ENCODE measurements at places on chromosomes 11 and 22. TPM values are rescaled to one million over a fixed set of nuclear protein-coding genes. Genes with fewer than 3 reads are reported as not detected.

The CREB3L1 gene
- total RNA-seq = 3.1 TPM

GRCh38 chr22:45166932-45167331 is 3.2 kb downstream of the NUP50 start:
- H3K27ac ChIP-seq = no peak overlapping the region
- H3K36me3 ChIP-seq = peaks cover 43% of the 10 kb centered on the region
- H3K4me3 ChIP-seq = no peak overlapping the region
- DNase-seq = peak; percentile 46

- no peaks in the 10 kb centered on the region for H3K4me1 ChIP-seq
- no peak overlapping the region for H3K27ac ChIP-seq
- no peaks in the 10 kb centered on the region for H3K27me3 ChIP-seq
- DNase-seq = no peak
- H3K4me3 ChIP-seq = no peak overlapping the region
These were observed 244.1 kb upstream of the API5 start for GRCh38 chr11:43067681-43068080.

DNA sequence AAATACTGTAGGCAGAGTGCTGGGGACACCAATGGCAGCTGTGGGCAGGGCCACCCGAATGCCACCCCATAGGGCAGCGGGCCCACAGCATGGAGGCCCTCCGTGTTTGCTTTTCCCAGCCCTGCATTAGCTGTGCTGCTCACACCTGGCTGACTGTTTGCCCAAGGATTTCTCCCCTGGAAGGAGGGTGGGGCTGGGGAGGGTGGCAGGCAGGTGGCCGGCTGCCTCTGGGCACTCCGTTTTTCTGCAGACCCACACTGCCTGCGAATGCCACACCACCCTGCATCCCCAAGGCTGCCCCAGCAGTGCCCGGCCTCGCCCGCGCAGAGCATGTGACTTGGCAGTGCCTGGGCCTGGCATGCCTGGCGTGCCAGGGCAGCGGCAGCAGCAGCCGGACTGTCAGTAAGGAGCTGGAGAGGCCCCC is 19.6 kb downstream of the DAGLA start:
- H3K4me3 ChIP-seq = peak overlapping the region; percentile 16
- H3K4me1 ChIP-seq = peaks cover 73% of the 10 kb centered on the region
- H3K36me3 ChIP-seq = no peaks in the 10 kb centered on the region
- peak; percentile 93 for DNase-seq

- H3K4me1 ChIP-seq = no peaks in the 10 kb centered on the region
- no peaks in the 10 kb centered on the region for H3K27me3 ChIP-seq
- DNase-seq = no peak
- H3K4me3 ChIP-seq = no peak overlapping the region
These were observed 445.9 kb upstream of the ANO3 start for GRCh38 chr11:25886036-25886435.

The GAL3ST3 gene
- total RNA-seq = not detected

The SNX32 gene
- not detected for total RNA-seq

- DNase-seq = no peak
- H3K27me3 ChIP-seq = no peaks in the 10 kb centered on the region
- no peak overlapping the region for H3K27ac ChIP-seq
- no peak overlapping the region for H3K4me3 ChIP-seq
- H3K4me1 ChIP-seq = peaks cover 17% of the 10 kb centered on the region
- no peaks in the 10 kb centered on the region for H3K36me3 ChIP-seq
These were observed 7.3 kb downstream of the ADORA2A start for GRCh38 chr22:24434471-24435322.

The DEUP1 gene
- total RNA-seq = not detected

DNA sequence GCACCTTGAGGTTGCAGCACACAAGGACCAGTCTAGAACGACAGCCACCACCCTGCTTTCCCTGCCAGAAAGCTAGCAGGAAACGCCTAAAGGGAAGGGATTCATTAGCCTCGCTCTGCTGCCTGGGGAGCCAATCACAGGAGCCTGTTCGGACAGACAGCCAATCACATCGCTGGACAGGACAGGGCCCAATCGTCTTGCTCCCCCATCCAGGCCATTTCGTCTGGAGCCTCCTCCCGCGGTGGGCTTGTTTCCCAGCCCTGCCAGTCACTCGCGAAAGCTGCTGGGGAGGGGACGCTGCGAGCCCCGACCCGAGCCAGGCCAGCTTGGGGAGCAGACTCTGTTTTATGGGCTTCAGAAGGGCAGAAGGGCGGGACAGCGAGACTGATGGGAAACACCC is 79.8 kb upstream of the NCAM1 start:
- peak; percentile 62 for DNase-seq
- no peaks in the 10 kb centered on the region for H3K36me3 ChIP-seq
- peaks cover 21% of the 10 kb centered on the region for H3K27me3 ChIP-seq
- no peak overlapping the region for H3K27ac ChIP-seq

- no peak for DNase-seq
- H3K36me3 ChIP-seq = no peaks in the 10 kb centered on the region
- no peak overlapping the region for H3K27ac ChIP-seq
- H3K4me3 ChIP-seq = no peak overlapping the region
- H3K27me3 ChIP-seq = peaks cover 78% of the 10 kb centered on the region
These were observed 13.3 kb downstream of the NNMT start for GRCh38 chr11:114309517-114309916.

DNA sequence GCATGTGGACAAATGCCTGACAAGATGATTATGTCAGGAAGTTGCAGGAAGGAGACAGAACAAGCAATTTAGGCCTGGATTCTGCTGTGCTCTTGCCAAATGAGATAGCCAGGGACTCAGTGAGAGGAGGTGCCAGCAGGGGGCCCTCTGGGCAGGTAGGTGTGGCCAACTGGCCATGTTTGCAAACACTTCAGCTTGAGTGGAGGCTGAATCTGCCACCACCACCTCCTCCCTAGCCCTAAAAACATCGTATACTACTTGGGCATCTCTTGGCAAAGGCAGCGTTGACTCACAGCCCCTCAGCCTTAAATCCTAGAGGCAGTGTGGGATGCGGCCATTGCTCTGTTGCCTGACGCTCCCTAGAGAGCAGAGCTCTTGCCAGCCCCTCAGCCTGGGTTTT is 95.1 kb upstream of the PLET1 start:
- DNase-seq = no peak
- H3K27ac ChIP-seq = no peak overlapping the region
- no peaks in the 10 kb centered on the region for H3K4me1 ChIP-seq
- H3K27me3 ChIP-seq = 0 out of 2 replicates have a peak, but pooled peaks cover 3% of the 10 kb centered on the region
- H3K4me3 ChIP-seq = no peak overlapping the region
- H3K36me3 ChIP-seq = no peaks in the 10 kb centered on the region

The OR51B5 gene
- 1.2 TPM for total RNA-seq

DNA sequence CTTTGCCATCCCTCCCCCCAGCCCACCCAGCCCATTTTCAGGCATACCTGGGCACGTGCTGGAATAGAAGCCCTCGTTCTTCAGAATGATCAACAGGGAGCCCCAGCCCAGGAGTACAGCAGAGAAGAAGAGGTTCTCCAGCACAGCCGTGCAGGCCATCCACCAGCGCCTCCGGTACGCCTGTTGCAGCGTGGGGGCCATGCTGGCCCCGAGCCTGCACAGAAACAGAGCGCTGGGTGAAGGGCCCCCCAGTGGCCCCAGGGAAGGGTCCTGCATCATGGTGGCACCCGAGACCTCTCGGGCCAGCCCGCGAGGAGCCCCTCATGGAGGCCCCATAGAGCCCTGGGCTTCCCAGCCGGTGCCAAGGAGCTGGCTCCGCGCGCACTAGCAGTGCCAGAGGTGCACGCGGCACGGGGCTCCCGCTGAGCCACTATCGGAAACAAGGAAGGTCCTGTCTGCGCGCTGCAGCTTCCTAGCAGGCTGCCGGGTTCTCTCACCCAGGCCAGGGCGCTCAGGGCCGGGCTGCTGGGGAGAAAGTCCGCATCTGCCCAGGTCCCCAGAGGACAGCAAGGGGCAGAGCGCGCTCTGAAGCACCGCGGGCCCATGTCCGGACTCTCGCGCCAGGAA is 1.5 kb downstream of the SLC43A1 start:
- H3K27ac ChIP-seq = no peak overlapping the region
- H3K4me1 ChIP-seq = peaks cover 12% of the 10 kb centered on the region
- peak overlapping the region; percentile 69 for H3K4me3 ChIP-seq
- no peak for DNase-seq
- peaks cover 21% of the 10 kb centered on the region for H3K27me3 ChIP-seq

The MED19 gene
- total RNA-seq = 25.3 TPM

The GUCD1 gene
- 80.2 TPM for total RNA-seq

The OR51I1 gene
- not detected for total RNA-seq

- H3K36me3 ChIP-seq = peaks cover 10% of the 10 kb centered on the region
- H3K27me3 ChIP-seq = no peaks in the 10 kb centered on the region
- peak overlapping the region; percentile 62 for H3K4me3 ChIP-seq
- peaks cover 36% of the 10 kb centered on the region for H3K4me1 ChIP-seq
- H3K27ac ChIP-seq = peak overlapping the region; percentile 17
- peak; percentile 63 for DNase-seq
These were observed 594 bp downstream of the MPST start for GRCh38 chr22:37020192-37020479.

The BTBD18 gene
- not detected for total RNA-seq

- H3K36me3 ChIP-seq = no peaks in the 10 kb centered on the region
- no peak overlapping the region for H3K4me3 ChIP-seq
- no peaks in the 10 kb centered on the region for H3K27me3 ChIP-seq
These were observed 7.2 kb downstream of the JAML start for GRCh38 chr11:118217575-118217974.
